ENCODE measurements at places on chromosomes 16 and 17.

DNA sequence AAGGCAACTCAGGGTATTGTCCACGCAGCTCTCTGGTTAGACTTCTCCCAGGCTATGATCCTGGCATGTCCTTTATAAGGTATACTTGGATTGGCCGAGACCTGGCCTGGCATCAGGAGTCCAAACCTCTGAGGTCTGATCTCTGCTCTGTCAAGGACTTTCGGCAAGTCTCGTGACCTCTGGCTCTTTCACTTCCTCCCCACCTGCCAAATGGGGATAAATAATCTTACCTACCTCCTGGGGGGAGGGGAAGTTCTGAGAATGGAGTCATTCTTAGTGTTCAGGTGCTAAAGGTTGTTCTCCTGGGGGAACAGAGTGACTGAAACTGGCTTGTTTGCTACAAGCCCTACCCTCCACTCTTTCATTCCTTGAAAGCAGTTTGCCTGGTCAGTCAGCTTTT is 7.6 kb downstream of the ATXN1L start:
- DNase-seq: no peak

- no peak for DNase-seq
Measured at GRCh38 chr16:69595127-69596036, 29.6 kb downstream of the NFAT5 start.

- DNase-seq: no peak
Measured at GRCh38 chr17:81870131-81870980, 781 bp downstream of the ARHGDIA start.

- no peak for DNase-seq
Measured at GRCh38 chr16:68972013-68972412, 128.7 kb downstream of the TANGO6 start.

DNA sequence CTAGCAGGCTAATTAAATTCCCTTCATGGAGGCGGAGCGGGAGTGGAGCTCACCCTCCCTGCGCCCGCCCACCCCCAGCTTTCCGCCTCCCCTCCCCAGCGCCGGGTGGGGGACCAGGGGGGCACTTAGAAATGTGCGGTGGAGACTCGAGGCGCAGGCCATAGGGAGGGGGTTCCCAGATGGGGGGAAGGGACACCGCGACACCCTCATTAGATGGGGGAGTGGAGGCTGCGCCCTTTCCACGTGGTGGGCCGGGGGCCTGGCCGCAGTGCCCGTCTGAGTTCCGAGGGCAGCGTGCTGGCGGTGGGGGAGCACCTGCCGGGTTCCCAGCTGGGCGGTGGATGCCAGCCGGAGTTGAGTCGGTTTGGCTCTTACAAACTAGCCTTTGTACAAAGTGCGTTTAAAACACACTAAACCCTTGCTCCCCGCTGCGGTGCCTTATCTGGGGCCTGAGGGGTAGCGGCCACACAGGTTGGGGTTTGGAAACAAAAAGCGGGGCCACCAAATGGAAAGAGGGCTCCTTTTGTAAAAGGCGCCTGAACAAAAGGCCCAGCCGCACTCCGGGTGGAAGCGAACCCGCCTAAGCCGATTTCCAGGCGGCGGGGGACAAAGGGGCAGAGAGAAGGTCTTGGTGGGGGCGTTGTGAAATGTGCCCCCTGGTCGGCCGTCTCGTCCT is 1.4 kb downstream of the GSE1 start:
- no peak for DNase-seq
